ENCODE measurements at places on chromosomes 2 and 18. TPM values are rescaled to one million over a fixed set of nuclear protein-coding genes. Genes with fewer than 3 reads are reported as not detected.
A peak's percentile ranks its signal among the peaks of the same experiment; 100 is the strongest.

GRCh38 chr18:12376034-12376753, 833 bp downstream of the AFG3L2 start:
- no peaks in the 10 kb centered on the region for H3K27me3 ChIP-seq
- peak overlapping the region; percentile 94 for H3K27ac ChIP-seq
- H3K4me1 ChIP-seq = peaks cover 29% of the 10 kb centered on the region
- peaks cover 8% of the 10 kb centered on the region for H3K36me3 ChIP-seq

ALLC gene
- total RNA-seq = not detected

NAT8 gene
- not detected for total RNA-seq

DNA sequence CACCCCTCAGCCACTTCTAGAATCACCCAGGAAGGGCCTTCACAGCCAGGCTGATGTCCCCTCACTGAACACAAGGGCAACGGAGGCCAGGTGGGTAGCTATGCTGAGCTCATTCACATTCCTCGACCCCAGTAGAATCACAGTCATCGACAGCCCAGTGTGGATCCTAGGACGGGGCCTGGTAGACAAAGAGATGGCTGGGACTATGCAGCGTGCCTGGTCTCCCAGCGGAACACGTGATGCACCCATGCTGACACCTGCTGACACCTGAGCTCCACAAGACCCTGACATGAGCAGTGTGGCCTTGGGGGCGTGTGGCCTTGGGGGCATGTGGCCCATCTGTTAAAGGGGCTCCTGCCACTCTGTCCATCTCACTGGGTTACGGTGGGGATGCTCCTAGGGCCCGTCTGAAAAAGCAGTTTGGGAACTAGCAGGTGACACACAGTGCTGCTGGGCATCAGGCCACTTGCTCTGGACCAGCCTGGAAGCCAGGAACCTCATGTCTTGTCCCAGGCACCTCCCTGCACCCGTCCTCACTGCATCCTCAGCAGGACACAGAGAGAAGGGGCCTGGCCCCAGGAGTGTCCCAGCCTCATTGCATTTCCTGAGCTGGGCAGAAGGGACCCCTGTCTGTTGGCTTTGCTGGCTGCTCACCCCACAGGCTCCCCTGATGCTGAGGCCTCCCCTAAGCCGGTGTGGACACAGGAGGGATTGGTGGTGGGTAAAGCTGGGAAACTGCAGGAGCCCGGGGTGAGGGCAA, 9.7 kb downstream of the ECEL1 start:
- no peak for DNase-seq
- H3K4me3 ChIP-seq = no peak overlapping the region
- no peaks in the 10 kb centered on the region for H3K36me3 ChIP-seq
- peaks cover 25% of the 10 kb centered on the region for H3K27me3 ChIP-seq
- no peaks in the 10 kb centered on the region for H3K4me1 ChIP-seq
- no peak overlapping the region for H3K27ac ChIP-seq

TMEM169 gene
- total RNA-seq = not detected

VIT gene
- not detected for total RNA-seq

CRYGD gene
- total RNA-seq = not detected

SOX11 gene
- total RNA-seq = not detected

DNA sequence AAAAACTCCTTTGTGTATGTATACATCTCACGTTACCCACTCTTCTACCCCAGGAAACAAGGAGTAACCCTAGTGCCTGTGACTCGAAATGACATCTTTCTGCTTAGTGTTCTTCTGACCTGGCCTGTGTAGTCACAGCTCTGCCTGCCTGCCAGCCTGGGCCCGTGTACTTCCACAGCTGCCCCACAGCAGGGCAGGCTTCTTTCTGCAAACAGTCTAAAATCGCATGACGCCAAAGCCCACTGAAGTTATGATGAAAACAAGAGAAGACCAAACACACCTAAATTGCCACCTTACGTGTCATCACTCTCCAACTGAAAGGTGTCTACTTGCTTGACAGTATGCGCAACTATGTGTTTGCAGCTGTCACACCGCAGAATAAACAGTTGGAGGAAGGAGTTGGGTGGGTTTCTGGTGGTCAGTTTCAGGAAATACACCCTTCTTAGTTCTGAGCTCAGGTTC, 1.5 kb downstream of the GAREM1 start:
- H3K27me3 ChIP-seq = no peaks in the 10 kb centered on the region
- H3K4me3 ChIP-seq = peak overlapping the region; percentile 71
- H3K36me3 ChIP-seq = no peaks in the 10 kb centered on the region
- DNase-seq = peak; percentile 23
- peaks cover 4% of the 10 kb centered on the region for H3K4me1 ChIP-seq

KCNG2 gene
- total RNA-seq = not detected

RIT2 gene
- total RNA-seq = not detected

GRCh38 chr2:23523373-23524260, 138.6 kb downstream of the KLHL29 start:
- H3K27me3 ChIP-seq = no peaks in the 10 kb centered on the region
- H3K4me3 ChIP-seq = no peak overlapping the region
- H3K27ac ChIP-seq = no peak overlapping the region
- no peak for DNase-seq

DNA sequence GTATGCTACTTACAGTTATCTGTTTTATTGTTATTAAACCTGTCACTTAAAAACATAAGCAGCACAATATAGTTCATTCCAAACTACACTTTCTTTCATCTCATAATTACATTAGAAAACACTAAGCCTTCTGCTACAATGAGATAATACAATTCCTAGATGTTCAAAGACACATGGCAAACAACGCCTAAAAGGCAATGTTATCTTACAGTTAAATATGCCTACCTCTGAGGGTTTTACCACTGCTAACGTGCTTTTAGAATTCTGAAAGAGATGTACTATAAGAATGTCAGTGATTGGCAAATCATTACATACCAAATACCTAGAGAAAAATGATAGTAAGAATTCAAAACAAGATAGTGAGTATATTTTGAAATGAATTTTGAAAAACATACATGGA, 46.8 kb upstream of the SPOPL start:
- H3K27ac ChIP-seq = no peak overlapping the region
- no peak for DNase-seq
- no peak overlapping the region for H3K4me3 ChIP-seq
- no peaks in the 10 kb centered on the region for H3K4me1 ChIP-seq

GCG gene
- total RNA-seq = not detected

IL36G gene
- total RNA-seq = 0.62 TPM

GRCh38 chr2:204015118-204015843, 78.7 kb downstream of the ICOS start:
- H3K4me1 ChIP-seq = peaks cover 29% of the 10 kb centered on the region
- H3K4me3 ChIP-seq = no peak overlapping the region
- H3K27me3 ChIP-seq = peaks cover 6% of the 10 kb centered on the region
- no peak for DNase-seq
- no peak overlapping the region for H3K27ac ChIP-seq

SETBP1 gene
- total RNA-seq = 3.5 TPM

- no peaks in the 10 kb centered on the region for H3K36me3 ChIP-seq
- H3K4me3 ChIP-seq = peak overlapping the region; percentile 47
- H3K27me3 ChIP-seq = no peaks in the 10 kb centered on the region
- peak; percentile 95 for DNase-seq
- H3K4me1 ChIP-seq = peaks cover 15% of the 10 kb centered on the region
- H3K27ac ChIP-seq = peak overlapping the region; percentile 61
Measured at GRCh38 chr2:7180638-7181370, 263.6 kb downstream of the RNF144A start.

DNA sequence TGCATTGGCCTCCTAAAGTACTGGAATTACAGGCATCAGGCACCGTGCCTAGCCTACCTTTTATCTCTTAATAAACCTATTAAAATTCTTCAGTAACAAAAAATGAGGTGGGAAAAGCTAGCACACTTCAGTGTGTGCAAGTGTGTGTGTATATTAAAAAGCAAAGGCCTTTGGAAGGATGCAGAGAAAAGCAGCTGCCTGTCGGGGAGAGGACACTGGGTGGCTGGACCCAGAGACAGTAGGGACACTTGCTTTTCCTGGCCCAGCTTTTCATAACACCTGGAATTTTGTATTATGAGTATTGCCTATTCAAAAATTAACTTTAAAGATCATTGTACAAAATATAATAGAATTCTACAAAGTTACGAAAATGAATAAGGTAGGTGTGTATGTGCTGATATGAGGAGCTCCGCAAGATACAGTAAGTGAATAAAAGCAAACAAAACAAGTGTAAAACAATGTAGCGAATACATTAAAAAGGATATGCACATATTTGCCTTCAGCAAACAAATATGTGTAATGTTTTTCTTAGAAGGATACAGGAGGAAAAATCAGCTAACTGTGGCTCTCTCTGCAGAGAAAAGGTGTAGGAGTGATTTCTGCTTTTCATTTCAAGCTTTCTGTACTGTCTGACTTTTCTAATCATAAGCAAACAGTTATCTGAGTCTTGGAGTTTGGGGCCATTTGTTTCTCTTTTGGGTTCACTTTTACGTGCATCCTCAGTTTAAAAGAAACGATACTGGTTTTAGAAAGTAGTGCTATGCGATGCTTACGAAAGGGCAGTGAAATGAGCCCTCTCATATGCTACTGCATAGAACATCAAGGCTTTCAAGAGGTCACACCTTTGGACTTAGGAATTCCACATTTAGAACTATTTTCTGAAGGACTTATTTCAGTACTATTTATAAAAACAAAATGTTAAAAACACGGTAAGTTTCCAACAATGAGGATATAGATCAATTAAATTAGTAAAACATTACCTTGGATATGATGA, 70.8 kb downstream of the USP40 start:
- H3K27ac ChIP-seq = no peak overlapping the region
- peaks cover 21% of the 10 kb centered on the region for H3K36me3 ChIP-seq
- DNase-seq = no peak
- no peak overlapping the region for H3K4me3 ChIP-seq

- H3K4me1 ChIP-seq = no peaks in the 10 kb centered on the region
- H3K4me3 ChIP-seq = no peak overlapping the region
- no peaks in the 10 kb centered on the region for H3K27me3 ChIP-seq
- no peak overlapping the region for H3K27ac ChIP-seq
Measured at GRCh38 chr18:56615738-56616520, 22.5 kb downstream of the TXNL1 start.

ICA1L gene
- total RNA-seq = 1.3 TPM

- no peak overlapping the region for H3K27ac ChIP-seq
- no peaks in the 10 kb centered on the region for H3K36me3 ChIP-seq
Measured at GRCh38 chr2:56102098-56102497, 81.7 kb upstream of the CCDC85A start.

LAMA1 gene
- total RNA-seq = not detected

STAMBP gene
- 32.2 TPM for total RNA-seq

- no peaks in the 10 kb centered on the region for H3K4me1 ChIP-seq
- DNase-seq = no peak
- no peaks in the 10 kb centered on the region for H3K27me3 ChIP-seq
- no peak overlapping the region for H3K27ac ChIP-seq
- H3K36me3 ChIP-seq = no peaks in the 10 kb centered on the region
Measured at GRCh38 chr2:17355608-17356329, 162.5 kb downstream of the RAD51AP2 start.

DNA sequence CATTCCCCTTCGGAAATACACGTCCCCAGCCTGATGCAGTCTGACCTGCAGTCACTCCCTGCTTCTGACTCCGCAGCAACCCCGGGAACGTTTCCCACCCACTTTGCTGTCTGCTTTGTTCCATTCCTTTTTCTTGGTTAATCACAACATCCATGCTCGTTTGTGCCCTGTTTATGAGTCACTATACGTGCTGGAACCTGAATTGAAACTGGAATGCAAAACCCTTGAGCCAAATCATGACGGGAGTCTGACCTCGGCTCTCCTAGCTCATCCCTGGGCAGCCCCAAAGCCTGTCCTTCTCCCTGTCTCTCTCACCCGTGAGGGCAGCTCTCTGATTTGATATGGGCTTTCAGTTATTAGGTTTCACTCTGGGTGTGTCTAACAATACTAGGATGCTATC, 57.1 kb upstream of the RNF152 start:
- peaks cover 8% of the 10 kb centered on the region for H3K27me3 ChIP-seq
- no peaks in the 10 kb centered on the region for H3K36me3 ChIP-seq
- DNase-seq = no peak

- no peaks in the 10 kb centered on the region for H3K36me3 ChIP-seq
- H3K27me3 ChIP-seq = no peaks in the 10 kb centered on the region
- no peak for DNase-seq
- H3K27ac ChIP-seq = no peak overlapping the region
- no peak overlapping the region for H3K4me3 ChIP-seq
- no peaks in the 10 kb centered on the region for H3K4me1 ChIP-seq
Measured at GRCh38 chr2:120421830-120422175, 75.9 kb downstream of the INHBB start.

DNA sequence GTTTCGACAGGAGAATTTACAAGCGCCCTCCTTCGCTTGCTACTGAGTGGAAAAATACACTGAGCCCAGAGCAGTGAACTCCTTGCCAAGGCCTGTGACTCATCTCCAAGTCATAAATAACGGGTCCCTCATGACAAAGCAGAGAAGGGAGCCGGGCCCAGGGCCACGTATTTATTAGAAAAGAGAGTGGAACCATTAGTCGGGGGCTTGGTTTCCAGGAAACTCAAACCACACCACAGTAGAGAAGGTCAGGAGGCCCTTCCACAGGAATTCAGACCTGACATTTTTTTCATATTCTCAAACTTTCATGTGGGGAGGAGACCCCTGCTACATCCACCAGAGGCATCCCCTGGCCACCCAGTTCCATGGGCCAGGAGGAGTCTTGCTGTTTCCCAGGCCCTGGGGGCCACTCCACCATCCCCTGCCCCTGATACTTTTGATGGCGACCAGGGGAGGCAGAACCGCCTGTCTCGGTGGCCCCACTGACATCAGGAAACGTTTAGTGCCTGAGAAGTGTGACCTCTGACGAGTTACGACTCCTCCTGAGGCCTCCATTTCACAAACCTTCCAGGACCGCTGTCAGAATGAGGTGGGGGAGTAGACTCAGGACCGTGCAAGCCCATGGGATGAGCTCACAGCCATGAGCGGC, 289.7 kb downstream of the DYSF start:
- peak overlapping the region; percentile 20 for H3K27ac ChIP-seq
- H3K27me3 ChIP-seq = no peaks in the 10 kb centered on the region
- no peak overlapping the region for H3K4me3 ChIP-seq
- no peaks in the 10 kb centered on the region for H3K36me3 ChIP-seq
- DNase-seq = peak; percentile 96

SMYD1 gene
- not detected for total RNA-seq

SPATA3 gene
- not detected for total RNA-seq

GRCh38 chr2:58950795-58951462, 709.8 kb upstream of the FANCL start:
- no peak overlapping the region for H3K4me3 ChIP-seq
- no peaks in the 10 kb centered on the region for H3K4me1 ChIP-seq
- no peak overlapping the region for H3K27ac ChIP-seq
- peaks cover 73% of the 10 kb centered on the region for H3K27me3 ChIP-seq
- no peak for DNase-seq

GRCh38 chr2:190511104-190511503, 23.4 kb downstream of the NEMP2 start:
- no peak overlapping the region for H3K4me3 ChIP-seq
- no peak overlapping the region for H3K27ac ChIP-seq
- DNase-seq = peak; percentile 61
- H3K4me1 ChIP-seq = no peaks in the 10 kb centered on the region

DNA sequence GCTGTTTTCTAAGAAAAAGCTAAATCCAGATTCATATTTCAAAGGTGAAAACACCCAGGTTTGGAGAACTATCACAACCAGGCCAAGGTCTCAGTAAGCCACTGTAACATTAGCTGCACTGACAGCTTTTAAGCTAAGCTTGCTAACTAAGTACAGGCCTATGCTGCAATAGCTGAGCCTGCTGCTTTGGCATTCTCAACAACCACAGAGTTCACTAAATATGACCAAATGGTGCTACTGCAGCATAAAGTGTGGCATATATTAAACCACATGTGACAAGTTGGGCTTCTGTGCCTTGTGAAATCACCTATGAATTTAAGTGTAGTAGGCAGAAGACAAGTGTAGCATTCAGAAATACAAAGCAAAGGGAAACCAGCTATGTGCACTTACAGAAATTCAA, 206.7 kb downstream of the TCF4 start:
- no peak for DNase-seq
- no peak overlapping the region for H3K4me3 ChIP-seq
- H3K27me3 ChIP-seq = no peaks in the 10 kb centered on the region
- H3K36me3 ChIP-seq = no peaks in the 10 kb centered on the region

HOXD11 gene
- not detected for total RNA-seq

Data from PC-3 (cell line).